ENCODE measurements at places on chromosomes 2 and 18.

DNA sequence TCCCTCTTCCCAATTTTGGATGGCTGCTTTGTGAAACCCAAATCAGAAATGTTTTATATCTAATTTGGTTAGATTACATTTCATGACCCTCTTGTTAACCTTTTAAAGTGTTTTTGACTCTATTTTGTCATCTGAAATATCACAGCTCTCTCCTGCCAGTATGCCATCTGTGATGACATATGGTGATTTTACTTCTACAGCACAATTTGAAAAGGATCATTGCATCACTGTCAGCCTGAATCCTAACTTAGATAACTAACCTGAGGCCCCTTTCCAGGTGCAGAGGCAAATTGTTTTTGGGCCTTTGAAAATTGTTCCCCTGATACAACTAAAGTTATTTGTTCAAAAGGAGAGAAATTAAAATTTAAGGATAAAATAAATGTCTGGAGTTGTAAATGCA is 1023.4 kb upstream of the LRRTM1 start:
- no peak for DNase-seq

DNA sequence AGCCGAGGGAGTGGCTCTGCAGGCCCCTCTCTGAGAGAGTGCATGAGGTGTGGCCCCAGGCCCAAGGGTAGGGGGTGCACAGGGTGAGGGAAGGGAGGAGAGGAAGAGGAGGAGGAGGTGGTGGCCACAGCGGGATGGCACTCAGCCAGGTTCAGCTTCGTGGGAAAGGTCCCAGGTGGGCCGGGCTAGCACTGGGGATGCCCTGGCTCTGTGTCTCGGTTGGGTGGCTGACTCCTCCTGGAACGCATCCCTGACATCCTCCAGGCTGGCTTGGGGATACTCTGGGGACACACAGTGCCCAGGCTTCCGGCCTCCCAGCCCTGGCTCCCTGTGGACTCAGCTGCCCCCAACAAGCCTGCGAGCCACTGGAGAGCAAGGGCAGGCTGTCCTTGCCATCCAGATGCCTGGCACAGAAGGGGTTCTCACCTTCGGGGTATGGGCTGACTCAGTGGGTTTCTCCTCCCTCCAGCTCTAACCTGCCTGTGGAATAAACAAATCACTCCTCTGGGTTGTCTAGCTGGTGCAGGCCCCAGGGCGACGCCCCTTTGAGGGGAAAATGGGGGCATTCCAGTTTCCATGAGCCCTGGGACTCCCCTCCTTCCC is 582 bp upstream of the ZAP70 start:
- no peak for DNase-seq

DNA sequence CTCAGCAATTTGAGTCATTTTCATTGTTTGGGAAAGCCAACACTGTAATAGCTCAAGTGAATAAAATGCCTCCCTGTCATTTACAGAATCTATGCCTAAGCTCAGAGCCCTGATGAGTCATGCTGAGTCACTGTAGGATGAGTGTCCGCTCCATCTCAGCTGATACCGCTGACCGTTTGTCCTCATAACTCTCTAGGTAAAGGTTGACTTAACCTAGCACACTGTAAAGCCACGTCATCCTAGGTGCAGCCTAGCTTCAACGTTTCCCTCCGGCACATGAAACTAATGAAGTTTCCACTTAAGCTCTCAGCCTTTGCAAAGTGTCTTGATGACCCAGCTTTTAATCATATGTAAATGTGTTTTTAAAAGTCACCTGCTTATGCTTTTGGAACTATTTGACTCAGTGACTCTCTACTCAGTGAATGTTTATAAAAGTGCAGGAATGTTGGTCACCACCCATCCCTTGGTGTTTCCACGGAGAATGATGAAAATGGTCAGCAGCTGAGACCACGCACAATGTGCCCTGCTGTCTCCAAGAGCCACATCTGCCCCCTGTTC is 154.0 kb downstream of the PMAIP1 start:
- no peak for DNase-seq

GRCh38 chr2:50402654-50402960 is 629.3 kb downstream of the NRXN1 start:
- no peak for DNase-seq

GRCh38 chr2:237876532-237876931 is 17.1 kb downstream of the RAMP1 start:
- DNase-seq, result no peak

DNA sequence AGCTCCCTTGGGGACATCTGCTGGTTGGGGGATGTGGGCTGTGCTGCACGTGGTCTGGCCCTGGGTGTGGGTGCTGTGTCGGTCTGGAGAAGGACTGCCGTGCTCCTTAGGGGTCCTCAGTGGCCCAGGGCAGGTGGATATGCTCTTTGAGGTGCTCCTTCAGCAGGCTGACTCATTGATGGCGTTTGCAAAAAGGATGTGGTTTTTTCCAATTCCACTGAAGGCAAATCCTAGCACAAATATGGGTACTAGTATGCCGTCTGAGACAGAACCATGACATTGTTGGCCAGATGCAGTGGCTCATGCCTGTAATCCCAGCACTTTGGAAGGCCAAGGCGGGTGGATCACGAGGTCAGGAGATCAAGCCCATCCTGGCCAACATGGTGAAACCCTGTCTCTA is 3.3 kb downstream of the PPP1R7 start:
- no peak for DNase-seq

GRCh38 chr18:48364146-48364545 is 45.0 kb downstream of the ZBTB7C start:
- no peak for DNase-seq

DNA sequence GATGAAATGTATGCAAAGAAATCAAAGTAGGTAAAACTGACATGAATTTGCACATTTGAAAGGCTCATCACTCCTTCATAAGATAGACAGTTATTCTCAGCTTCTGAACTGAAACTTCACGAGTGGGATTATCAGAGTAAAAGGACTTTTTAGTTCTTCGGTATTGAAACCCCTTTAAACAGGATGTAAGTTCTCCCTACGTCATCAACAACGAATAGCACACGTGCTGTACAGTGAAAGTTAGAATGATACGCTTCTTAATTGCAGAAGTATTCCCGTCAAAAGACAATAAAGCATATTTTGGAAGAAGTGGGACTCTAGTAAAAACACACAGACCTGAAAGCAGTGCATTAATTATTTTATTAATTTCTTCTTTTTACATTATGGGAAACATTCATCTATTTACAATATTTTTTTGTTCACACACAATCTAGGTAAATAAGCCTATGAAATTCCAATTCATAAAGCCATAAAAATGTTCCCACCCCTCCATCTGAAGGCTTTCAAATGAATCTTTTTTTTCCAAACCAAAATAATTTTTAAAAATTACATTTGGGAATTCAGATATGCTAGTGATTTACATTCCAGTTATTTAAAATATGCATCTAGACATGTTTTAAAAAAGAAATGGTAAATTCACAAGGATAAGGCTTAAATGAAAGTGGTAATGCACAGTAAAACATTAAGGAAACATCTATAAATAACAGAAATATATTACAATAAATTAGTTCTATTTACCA is 45.9 kb downstream of the TGIF1 start:
- DNase-seq, result no peak

GRCh38 chr18:78774741-78775141 is 204.9 kb upstream of the SALL3 start:
- DNase-seq, result no peak

DNA sequence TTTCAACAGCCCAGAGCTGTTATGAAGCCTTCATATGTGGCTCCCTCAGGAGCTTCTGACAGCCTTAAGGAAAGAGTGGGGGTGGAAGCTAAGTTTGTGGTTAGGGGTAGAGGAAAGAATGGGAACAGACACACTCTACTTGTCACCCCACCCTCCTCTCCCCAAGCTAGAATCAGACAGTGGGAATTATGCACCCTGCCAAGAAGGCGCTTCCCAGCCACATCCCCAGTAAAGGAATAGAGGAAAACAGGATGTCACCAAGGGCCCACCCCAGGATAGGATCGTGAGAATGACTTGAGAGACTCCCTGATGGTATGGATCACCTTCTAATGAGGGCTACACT is 32.4 kb upstream of the EML4 start:
- DNase-seq, result no peak

DNA sequence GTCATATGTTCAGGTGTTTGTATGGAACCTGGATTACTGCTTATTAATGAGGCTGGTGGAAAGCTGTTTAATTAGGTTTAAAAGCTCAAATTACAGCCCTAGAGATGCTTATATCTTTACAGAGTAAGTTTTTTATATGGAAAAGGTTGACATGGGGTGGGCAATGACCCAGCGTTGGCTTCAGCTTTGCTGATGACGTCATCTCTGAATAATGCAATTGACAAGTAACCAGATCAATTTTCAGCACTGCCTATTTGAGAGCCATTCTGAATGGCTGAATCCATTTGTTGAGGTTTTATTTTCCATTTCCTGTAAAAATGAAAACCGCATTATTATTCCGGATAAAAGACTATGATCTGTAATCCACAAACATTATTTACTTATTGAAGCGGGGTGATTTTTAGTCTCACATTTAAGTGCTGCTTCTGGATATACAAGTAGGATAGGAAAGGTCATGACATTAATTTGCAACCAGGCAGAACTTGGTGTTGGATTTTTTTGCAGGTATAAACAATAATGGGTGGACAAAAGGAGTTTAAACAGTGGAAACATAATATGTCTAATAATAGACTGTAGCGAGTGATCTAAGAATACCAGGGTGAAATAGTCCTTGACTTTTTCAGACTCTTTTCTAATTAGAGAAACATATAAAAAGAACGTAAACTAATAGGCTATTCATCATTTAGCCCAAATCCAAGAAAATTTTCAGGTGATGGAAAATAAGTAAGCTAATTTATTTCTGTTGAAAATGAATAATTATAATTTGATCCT is 2.7 kb downstream of the PPP1R1C start:
- no peak for DNase-seq

DNA sequence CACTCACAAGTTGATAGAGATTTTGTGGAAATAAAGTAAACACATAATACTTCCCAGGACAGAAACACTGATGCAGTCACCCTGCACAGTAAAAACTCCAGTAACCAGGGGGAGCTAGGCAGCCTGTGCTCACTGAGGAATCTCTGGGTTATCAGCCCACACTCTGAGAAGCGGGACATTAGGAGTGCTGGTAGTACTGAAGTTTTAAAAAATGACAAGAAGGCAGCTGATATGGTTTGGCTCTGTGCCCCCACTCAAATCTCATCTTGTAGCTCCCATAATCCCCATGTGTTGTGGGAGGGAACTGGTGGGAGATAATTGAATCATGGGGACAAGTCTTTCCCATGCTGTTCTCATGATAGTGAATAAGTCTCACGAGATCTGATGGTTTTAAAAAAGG is 31.4 kb downstream of the KCTD1 start:
- DNase-seq, result no peak

DNA sequence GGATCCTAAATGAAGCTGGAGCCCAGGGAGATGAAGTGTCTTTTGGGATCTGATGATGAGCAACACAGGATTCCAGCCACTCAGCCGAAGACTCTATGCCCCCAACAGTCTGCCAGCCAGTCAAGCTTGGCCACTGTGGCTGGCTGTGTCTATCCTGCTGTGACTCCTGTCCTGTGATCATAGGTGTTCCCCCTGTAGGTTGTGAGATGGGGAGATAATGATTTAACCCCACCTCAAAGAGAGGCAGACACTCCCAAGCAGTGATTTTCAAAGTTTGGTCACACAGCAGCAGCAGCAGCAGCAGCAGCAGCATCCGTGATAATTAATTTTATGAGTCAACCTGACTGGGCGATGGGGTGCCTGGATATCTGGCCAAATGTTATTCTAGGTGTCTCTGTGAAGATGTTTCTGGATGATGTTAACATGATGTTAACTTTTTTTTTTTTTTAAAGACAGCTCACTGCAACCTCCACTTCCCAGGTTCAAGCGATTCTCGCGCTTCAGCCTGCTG is 21.4 kb upstream of the RHOB start:
- no peak for DNase-seq

DNA sequence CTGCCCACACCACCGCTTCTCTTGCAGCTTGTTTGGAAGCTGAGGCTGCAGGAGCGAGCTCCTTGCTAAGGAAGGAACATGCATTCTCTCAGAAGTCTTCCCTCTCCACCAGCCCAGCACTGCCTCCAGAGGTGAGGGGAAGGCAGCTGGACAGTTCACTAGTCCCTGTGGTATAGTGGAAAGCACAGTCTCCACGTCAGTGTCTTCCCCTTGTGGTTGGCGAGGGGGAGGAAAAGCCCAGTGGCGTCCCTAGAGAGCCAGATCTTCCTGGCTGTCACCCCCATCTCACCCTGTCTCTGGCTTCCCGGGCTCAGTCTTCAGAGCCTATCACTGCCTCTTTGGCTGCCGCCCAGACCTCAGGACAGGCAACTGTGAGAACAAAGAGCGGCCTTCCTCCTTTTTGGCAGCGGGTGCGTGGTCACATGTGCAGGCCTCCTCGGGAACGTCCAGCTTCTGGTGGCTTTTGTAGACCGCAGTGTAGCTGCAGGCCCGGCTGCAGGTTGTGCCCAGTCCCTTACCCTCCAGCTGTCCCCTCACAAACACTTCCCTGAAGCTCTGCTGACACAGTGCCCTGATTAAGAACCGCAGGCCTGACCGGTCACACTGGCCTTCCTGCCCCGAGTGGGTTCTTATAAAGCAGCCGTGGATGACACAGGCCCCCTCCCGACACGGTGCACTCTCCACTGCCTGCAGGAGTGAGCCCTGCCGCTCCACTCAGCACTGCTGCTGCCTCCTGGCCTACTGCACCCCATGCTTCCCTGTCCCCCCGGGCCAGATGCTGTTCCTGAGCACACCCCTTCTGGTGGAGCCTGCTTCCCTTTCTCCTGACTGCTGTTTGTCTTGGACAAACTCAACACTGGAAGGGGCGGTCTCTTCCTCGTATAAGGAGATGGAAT is 90.9 kb downstream of the RNF144A start:
- no peak for DNase-seq

GRCh38 chr18:45050712-45051601 is 370.3 kb downstream of the SETBP1 start:
- no peak for DNase-seq

- no peak for DNase-seq
Measured at GRCh38 chr18:40685219-40685618, 1269.8 kb upstream of the PIK3C3 start.

DNA sequence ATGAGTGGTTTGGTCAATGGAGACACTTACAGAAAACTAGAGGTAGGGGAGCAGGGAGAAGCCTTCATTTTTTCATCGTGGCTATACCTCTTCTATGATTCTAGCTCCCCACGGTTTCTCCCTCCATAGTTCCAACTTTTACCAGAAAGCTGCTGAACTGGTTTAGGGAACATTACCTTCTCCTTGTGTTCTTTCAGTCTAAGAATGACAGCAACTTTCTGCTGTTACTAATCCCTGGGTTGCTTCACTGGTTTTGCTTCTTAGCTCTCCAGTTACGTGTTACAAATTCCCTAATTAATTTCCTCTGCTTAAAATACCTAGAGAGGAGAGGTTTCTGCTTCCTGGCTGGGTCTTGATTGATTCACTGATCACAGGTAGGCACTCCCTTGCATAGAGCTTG is 499.9 kb downstream of the SLC4A3 start:
- no peak for DNase-seq

- DNase-seq, result no peak
Measured at GRCh38 chr18:30698571-30698970, 344.0 kb downstream of the DSC3 start.

DNA sequence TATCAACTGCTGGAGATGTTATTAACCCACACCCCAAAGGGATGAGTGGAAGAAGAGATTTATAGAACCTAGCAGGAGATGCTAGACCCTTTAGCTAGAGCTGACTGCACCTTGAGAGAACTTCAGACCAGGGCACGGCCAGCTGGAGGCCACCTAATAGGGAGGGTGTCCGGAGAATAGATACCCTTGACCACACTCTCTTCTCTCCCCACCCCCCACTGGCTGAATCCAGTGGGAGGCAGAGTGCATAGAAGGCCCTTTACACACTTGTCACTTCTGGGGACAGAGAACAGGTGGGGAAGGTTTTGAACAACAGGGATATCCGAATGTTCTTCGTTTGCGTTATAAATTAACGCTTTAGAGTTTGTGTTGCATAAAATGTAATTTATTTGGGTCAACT is 84.6 kb downstream of the PHLPP1 start:
- DNase-seq, result no peak
